GOT3 (cell line): ENCODE measurements at places on chromosomes 2 and 18.

DNA sequence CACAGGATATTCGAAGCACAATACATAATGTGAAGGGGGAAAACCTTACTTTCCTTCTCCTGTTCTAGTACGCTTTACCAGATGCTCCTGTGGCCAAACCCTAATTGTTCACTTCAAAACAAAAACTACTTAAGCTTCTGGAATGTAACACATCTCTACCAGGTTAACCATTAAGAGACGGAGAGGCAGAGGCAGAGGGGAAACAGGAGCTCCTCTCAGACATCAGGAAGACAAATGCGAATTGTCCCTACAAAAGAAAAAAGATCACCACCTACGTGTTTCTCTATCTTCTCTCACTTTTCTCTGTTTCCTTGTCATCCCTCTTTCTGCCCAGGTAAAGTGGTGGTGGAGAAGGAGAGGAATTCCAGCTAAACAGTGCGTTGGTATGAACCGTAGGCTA lies 266.8 kb downstream of the NRXN1 start:
- DNase-seq: no peak

DNA sequence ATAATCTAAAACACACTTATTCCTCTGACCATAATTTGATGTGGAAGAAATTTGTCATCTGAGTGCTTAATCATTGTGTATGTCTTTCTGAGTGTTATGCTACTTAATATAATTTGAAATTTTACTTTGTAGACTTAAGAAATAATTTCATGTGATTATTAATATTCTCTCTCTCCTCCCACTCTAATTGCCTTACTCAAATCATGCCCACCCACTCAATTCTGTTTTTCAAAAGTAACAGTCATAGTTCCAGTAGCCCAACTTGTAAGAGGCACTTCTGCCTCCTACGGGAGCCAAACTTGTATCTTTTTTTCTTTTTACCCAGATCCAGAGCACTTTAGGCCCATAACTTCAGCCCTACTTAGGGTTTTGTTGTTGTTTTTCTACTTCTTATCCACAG lies 18.5 kb upstream of the KYNU start:
- no peak for DNase-seq

GRCh38 chr18:48724939-48725338 lies 186.1 kb downstream of the CTIF start:
- no peak for DNase-seq

GRCh38 chr18:63161761-63162195 lies 157.8 kb downstream of the BCL2 start:
- DNase-seq: no peak

DNA sequence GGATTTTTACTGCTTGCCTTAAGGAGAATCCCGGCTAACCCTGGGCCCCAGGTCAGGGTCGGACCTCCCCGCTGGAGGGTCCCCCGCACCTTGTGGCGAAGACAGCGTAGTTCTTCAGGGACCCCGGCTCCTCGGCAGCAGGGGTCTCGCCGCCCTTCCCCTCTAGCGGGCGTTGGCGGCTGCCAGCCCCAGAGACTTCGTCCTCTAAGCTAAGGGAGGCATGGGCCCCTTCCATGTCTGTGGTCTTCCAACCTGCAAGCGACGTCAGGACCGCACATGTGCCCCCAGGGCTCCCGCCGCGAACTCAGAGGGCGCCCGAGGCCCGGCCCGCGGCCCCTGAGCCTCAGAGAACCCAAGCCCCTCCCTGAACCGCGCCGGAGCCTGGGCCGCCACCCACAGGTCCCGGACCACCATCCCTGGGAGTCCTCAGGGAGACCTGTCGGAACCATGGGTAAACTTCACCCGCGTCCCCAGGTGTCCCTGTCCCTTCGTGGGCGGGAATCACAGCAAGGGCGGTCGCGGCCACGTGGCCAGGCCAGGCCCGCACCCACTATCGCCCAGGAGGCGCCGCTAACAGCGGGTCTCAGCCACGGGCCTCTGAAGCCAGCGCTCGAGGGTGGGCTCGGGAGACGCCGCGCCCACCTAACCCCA lies 562 bp downstream of the ANKMY1 start:
- DNase-seq: no peak

DNA sequence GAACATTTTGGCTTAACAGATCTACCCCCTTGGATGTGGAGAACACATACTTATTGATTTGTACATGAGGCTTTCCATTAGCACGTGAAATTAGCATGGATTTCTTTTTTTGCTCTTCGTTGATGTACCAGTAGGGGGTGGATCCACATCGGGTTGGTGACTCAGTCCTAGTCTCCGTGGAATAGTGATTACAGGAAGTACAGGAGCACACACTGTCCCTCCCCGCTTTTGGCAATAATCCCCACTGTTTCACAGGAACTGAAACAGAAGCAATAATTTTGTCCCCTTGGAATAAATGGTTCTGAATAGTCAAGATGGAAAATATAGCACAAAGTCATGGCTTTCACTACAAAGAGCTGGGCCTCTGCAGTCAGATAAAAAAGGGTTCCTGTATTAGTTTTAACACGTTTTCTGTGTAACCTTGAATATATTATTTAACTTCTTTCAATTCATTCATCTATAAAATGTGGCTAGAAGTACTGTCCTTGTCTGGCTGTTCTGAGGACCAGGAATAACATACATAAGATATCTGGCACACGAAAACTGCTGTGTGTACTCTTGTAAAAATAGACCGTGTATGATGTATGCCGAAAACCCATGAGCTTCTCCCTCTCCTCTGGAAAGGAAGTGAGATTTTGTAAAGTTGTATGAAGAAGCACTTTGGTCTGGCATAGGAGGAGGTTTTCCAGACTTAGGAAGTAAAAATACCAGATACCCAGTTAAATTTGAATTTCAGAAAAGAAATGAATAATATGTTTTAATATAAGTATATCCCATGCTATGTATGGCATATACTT lies 229.2 kb downstream of the GALR1 start:
- no peak for DNase-seq

DNA sequence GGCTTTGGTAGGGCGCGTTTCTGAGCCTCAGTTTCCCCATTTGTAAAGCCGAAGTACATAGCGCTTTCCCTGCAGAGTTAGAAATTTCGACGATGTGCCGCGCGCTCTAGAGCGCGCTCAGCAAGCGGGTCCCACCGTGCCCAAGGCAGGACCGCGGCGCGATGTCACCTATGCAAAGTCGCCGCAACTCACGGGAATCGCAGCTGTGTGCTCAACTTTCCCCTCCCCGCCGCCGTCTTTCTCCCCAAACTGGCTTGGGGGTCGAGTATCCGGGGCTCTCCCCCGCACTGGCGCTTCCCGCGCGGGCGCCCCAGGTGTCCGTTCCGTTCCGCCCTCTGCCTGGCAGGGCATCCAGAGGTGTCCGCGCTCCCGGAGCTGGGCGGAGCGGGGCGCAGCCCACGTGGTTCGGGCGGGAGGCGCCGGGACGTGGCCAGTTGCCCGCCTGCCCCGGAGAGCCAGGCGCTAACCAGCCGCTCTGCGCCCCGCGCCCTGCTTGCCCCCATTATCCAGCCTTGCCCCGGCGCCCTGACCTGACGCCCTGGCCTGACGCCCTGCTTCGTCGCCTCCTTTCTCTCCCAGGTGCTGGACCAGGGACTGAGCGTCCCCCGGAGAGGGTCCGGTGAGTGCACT lies at the start of gene MLPH:
Gene MLPH, plus strand, starts transcription at position 433 of the 630 bp plus-strand sequence. CDS start 6,176 bp downstream, outside the sequence.
- DNase-seq: no peak

- no peak for DNase-seq
Measured at GRCh38 chr2:19673213-19673791, 228.5 kb downstream of the TTC32 start.
